ENCODE measurements at places on chromosomes 7 and 10.

DNA sequence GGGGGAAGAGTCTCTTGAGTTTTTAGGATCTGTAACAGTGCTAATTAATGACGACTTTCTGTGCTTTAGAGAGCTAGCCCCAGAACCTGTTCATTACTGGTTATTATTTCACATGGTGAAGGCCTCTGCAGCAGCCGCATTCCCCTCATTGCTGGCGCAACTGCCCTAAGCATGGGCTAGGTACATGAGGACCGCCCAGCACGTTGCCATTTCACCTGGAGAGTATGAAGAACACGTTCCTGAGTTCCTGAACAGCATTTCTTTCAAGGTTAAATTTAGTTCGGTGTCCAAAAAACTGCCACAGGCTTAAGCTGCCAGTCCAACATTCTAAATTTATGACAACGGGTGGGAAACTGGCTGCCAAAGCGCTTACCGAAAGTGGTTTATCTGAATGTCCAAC lies 177.0 kb downstream of the DNAH11 start:
- no peak for DNase-seq

GRCh38 chr10:29723726-29724125 lies 89.0 kb upstream of the SVIL start:
- no peak for DNase-seq

DNA sequence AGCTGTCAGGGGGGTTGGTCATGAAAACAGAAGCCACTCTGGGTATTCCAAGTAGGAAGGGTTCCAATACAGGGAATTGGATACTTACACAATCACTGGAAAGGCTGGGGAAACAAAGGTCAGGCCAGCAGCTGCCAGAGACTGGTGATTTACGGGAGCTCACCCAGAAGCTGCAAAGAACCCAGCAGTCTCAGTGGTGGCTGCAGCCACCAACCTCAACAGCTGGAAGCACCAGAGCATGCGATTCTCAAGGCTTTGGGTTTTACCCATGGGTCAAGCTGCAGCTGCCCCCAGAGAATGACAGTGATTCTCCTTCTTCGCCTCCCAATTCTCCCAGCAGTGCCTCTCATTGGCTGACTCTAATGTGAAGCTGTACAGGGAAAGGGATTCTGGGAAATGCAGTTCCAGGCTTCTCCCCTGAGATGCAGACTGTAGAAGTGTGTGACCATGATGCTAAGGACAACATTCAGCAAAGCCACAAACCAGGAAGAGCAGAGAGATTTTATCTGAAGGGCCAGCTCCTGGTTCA lies 107.2 kb upstream of the TCF7L2 start:
- no peak for DNase-seq

DNA sequence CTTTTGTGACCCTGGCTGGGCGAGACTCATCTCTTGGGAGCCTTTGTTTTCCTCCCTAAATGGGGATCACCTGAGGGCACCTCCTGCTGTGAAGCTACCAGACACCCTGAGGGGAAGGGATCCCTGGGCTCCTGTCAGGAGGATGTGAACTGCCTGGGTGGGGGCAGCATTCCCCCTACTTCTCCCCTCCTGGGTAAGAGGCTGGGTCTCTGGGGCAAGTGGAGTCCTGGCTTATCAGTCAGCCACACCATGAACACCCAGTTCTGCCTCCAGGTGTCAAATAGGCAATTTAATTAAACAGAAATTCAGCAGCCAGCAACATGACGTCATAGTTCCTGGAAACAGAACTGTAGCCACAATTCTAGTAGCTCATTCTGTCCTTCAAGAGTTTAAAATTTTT lies 97.7 kb upstream of the RET start:
- DNase-seq: no peak

DNA sequence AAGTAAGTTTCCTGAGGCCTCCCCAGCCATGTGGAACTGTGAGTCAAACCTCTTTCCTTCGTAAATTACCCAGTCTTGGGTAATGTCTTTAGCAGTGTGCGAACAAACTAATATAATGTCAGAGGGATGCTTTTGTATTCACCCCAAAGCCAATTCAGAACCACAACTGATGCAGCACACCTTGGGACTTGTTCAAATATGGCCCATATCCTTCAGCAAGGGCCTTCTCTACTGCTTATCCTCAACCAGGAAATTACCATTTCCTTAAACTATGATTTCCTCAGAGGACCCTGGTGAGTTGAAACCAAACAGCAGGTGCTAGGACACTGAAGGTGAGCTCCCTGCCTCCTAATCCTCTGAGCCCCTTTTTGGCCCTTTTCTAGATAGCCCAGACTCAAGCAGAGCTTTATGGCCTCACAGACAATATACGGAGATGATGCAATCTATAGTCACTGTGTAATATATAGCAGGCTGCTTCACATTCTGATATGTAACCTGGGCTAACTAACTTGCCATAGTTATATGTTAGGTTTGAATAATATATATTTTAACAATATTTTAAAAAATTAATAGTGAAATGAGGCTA lies 15.2 kb downstream of the SRI start:
- DNase-seq: no peak

DNA sequence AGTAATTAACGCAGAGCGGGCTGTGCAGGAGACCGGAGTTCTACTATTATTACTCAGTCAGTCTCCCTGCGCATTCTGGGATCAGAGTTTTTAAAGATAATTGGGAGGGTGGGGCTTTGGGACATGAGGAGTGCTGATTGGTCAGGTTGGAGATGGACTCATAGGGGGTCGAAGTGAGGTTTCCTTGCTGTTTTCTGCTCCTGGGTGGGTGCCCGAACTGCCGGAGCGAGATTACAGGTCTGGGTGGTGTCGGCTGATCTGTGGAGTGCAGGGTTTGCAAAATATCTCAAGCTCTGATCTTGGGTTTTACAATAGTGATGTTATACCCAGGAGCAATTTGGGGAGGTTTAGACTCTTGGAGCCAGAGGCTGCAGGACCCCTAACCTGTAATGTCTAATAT lies 3.9 kb upstream of the LRRC27 start:
- no peak for DNase-seq

DNA sequence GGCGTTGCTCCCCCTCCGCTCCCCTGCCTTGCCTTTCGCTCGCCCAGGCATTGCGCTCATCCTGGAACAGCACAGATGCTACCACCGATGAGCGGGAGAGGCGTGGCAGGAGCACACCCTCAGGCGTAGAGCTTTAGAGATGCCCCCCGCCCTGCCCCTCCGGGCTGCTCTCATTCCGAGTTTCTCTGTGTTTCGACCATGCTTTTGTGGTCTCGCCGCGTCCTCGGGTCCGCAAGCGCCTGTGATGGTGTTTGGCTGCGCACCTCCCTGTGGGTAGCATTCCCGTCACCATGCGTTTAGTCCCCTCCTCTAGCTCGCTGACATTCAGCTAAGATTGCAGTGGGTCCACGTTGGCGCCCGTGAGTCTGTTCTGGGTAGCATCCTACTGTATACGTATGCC lies 18.7 kb downstream of the NOM1 start:
- DNase-seq: no peak

- no peak for DNase-seq
These were observed 300.8 kb downstream of the GRID1 start for GRCh38 chr10:86065711-86066251.

GRCh38 chr7:100048680-100049079 lies 894 bp upstream of the ZSCAN21 start:
- no peak for DNase-seq

GRCh38 chr10:93542358-93542791 lies 24.1 kb upstream of the FFAR4 start:
- no peak for DNase-seq

- no peak for DNase-seq
These were observed 18.8 kb downstream of the IMPDH1 start for GRCh38 chr7:128390871-128391565.

DNA sequence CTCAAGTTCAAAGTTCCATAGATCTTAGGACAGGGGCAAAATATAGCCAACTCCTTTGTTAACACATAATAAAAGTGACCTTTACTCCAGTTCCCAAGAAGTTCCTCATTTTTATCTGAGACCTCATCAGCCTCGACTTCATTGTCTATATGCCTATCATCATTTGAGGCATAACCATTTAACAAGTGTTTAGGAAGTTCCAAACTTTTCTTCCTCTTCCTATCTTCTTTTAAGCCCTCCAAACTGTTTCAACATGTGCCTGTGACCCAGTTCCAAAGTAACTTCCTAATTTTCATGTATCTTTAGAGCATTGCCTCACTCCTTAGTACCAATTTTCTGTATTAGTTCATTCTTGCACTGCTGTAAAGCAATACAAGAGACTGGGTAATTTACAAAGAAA lies 569.1 kb downstream of the ANKRD7 start:
- no peak for DNase-seq

DNA sequence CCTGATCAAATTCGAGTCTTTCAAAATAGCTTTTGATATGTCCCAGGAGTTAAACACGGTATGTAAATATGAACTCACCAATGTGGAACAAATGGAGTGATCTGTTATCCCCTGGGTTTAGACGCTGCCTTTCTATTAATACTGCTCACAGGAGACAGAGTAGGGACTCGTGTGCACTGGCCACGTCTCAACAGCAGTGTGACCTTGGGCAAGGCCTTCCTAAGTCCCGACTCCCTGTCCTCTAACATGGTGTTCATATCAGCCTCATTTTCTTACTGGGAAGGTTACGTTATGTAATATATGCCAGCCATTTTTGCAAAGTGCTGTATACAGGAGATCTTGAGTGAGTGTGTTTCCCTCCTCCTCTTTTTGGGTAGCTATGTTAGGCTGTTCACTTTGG lies 1.8 kb downstream of the WDR37 start:
- no peak for DNase-seq

GRCh38 chr7:92423710-92424131 lies 23.6 kb upstream of the GATAD1 start:
- DNase-seq: no peak

DNA sequence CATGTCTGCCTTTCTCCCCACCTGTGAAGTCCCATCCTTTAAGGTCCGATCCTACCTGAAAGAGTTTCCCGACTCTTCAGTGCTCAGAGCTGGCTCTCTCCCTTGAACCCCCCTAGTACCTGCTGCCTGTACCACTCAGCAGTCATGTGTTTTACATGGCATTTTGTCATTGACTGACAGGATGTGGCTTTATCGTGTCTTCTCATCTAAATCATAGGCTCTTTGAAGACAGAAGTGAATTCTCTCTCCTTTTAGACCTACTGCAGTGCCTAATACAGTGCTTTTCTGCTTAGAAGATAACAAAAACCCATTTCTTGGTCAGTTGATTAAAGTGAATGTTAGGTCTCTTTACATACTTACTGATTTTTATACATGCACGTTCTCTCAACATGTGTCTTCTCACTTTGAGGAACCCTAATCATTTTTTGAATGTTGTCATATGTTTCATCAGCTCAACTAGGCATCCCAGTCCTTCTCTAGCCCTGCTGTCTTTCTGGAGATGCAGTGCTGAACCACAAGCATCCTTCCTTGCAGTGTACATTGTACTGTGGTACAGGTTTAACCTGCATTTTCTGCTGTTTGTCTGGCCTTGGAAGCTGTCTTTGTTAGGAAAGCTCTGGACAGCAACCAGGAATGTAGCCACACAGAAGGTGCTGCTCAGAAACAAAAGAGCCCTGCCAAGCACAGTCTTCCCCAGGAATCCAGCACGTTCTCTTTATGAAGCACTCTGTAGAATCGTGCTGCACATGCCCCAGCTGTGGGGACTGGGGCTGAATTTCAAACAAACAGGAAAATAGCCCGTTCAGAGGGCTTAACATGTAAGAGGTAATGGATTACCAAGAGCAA lies 28.1 kb upstream of the LRRC4 start:
- no peak for DNase-seq

DNA sequence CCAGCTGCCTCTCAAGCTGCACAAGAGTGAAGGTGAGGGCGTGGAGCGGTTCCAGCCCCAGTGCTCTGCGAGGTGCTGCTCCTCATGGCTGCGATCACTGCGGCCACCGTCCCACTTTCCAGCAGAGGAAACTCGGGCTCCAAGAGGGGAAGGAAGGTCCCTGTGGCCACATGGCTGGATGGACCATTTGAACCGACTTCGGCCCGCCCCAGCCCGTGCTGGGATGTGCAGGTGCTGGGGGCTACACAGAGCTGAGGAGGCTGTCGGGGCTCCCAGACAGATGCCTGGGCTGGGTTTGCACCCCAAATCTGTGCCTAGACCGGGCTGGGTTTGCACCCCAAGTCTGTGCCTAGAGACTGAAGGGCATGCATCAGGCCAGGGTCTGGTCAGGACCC lies 186.6 kb downstream of the DNAJB6 start:
- no peak for DNase-seq

- no peak for DNase-seq
These were observed 591 bp downstream of the BZW2 start for GRCh38 chr7:16646472-16647072.

DNA sequence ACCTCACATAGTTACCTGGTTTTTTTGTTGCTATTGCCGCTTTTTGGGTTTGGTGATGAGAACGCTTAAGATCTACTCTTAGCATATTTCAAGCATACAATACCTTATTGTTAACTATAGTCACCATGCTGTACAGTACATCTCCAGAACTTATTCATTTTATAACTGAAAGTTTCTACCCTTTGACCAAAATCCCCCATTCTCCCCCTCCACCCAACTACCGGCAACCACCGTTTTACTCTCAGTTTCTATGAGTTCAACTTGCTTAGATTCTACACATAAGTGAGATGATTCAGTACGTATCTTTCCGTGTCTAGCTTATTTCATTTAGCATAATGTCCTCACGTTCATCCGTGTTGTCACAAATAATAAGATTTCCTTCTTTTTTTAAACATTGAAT lies 86.7 kb upstream of the IL6 start:
- no peak for DNase-seq

GRCh38 chr7:44574287-44574872 lies 672 bp upstream of the DDX56 start:
- DNase-seq: no peak

DNA sequence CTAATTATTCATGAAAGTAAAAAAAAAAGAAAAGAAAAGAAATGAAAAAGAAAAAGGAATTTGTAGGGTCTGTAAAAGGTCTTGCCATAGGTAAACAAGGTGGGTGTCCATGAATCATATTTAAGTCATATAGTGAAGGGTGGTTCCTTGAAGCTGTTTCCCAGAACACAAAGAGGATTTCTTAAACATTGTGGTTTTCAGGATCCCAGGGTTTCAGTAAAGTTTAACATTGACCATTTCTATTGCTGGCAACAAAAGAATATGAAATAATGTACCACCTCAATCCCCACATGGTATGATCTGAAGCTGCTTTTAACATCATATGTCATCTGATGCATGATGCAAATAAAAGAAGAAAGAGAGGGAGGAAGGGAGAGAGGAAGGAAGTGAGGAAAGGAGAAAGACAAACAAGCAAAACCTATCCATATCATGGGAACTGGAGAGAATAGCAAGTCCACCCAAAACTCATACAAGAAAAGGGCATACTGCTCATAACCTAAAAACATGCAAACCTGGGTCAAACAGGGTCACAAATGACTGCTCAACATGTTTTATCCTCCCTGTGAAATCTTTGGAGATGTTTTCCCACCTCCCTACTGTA lies 663.5 kb downstream of the SORCS1 start:
- DNase-seq: no peak

- no peak for DNase-seq
These were observed 530 bp upstream of the ANXA7 start for GRCh38 chr10:73414230-73414945.

GRCh38 chr7:157745721-157746709 lies 409.2 kb downstream of the DNAJB6 start:
- no peak for DNase-seq

- no peak for DNase-seq
These were observed 65.7 kb downstream of the TLL2 start for GRCh38 chr10:96448021-96448457.

All from NCI-H2081 treated with DMSO at 0.1 percent for 48 hours (cell line).